Activated CD4-positive, CD25-positive, alpha-beta regulatory T cell treated with anti-CD3 and anti-CD28 coated beads, Interleukin-2, amount 50 U/mL, for 16 hours (primary cell): ENCODE measurements at places on chromosomes 5 and 9.

- no peak for DNase-seq
Measured at GRCh38 chr5:79023947-79024346, 38.8 kb upstream of the ARSB start.

DNA sequence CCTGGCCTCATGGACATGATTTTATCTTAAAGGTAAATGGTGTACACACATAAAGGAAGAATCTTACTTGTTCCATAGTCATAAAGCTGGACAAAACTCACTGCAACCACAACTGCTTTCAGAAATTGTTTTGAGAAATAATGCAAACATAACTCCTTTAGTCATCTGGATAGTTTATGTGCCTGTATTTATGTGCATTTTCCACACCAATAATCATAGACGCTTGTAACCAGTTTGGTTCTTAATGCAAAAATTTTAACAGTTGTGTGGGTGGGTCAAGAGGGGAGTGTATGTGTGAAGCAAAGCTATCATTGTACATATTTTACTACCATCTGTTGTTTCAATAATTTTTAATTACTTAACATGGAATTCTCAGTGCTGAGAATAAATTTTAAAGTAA lies 80.1 kb downstream of the EFNA5 start:
- DNase-seq, result no peak

GRCh38 chr9:100084128-100084453 lies 14.7 kb downstream of the ERP44 start:
- no peak for DNase-seq

GRCh38 chr5:18792145-18792544 lies 1157.9 kb downstream of the TAF11L14 start:
- DNase-seq, result no peak

DNA sequence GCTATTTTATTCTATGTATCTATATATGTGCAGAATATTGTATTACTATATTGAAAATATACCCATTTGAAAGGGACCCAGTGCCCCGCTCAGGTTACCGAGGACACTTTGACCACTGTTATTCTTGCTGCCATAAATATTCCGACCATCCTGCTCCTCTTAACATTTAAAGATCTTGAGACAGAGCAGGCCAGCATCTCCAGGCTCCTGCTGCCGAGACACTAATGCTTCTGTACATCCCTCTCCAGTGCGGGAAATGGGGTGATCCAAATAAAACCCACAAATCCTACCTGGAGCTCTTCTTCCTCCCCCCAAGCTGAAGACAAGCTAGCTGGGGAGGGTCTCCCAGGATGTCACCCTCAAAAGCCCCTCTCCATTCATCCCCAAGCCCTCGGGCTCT lies 3.9 kb downstream of the SH3PXD2B start:
- no peak for DNase-seq

DNA sequence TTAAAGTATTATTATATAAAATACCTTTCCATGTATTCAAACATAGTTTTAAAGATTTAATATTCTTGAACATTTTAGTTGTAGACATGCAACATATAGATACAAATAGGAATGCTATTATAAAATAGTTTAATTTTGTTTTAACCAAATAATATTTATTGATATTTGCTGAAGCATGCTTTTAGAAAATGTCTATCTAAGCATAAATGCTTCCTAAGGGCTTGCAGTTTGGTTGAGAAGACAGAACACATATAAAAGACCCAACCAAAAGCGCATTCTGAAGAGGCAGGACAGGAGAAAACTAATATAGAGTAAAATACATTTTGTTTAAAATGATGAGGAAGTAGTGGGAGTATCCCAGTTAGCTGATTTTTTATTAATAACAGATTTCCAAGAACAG lies 181.5 kb upstream of the ISL1 start:
- no peak for DNase-seq

GRCh38 chr9:70257991-70258691 lies 637 bp upstream of the SMC5 start:
- no peak for DNase-seq

GRCh38 chr5:168720575-168720974 lies 141.4 kb upstream of the PANK3 start:
- no peak for DNase-seq

DNA sequence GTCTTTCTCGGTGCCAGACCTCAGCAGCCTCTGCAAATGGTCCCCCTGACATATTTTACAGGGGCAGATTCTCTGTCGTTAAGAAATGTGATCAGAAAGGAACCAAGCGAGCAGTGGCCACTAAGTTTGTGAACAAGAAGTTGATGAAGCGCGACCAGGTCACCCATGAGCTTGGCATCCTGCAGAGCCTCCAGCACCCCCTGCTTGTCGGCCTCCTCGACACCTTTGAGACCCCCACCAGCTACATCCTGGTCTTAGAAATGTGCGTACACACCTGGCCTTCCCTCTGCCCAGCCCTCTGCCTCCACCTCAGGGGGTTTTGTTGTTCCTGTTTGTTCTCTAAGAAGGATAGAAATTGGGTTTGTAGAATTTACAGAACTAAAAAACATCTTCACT lies 77.3 kb upstream of the OTULINL start:
- no peak for DNase-seq

DNA sequence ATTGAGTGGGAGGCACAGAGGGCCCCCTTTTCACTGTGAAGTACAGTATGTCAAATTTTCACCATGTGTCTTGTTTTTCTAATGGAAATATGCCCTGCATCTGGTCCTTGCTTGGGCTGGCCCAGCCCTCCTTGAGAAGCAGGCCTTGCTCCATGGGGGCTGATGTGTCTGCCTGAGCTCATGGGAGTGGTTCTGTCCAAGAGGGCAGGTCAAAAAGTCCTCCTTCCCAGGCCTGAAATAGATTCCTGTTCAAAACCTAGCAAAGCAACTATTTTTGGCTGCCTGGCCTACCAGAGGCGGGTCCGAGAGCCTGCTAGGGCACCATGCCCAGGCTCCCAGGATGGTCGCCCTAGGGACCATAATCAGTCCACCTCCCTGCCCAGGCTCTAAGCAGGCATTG lies 40.5 kb upstream of the NEURL1B start:
- no peak for DNase-seq

DNA sequence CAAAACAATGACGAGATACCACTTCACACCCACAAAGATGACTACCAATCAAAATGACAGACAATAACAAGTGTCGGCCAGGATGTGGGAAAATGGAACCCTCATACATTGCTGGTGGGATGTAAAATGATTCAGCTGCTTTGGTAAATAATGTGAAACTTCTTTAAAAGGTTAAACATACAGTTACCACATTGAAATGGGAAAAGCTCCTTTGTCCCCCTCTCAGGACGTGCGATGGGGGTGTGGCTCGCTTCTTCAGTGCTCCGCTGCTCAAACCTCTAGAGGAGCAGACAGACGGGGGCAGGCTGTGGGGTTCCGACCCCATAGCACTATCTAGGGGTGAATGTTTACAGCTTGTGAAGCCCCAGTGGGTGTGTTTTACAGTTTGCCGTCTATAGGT lies 8.0 kb upstream of the PLPP6 start:
- no peak for DNase-seq

DNA sequence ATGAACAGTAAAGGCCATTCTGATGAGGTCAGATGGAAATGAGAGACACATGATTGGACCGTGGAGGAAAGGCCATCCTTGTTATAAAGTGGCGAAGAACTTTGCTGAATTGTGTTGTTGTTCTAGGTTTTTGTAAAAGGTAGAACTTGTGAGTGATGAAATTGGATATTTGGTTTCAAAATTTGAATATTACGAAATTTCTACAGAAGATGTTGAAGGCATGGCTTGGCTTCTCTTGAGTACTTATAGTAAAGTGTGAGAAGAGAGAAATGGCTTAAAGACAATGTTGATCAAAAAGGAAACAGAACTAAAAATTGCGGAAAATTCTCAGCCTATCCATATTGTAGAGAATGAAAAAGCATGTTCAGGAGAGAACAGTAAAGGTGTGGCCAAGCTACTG lies 166.6 kb upstream of the S1PR3 start:
- DNase-seq, result no peak

GRCh38 chr5:75992753-75993152 lies 90.4 kb upstream of the SV2C start:
- no peak for DNase-seq

GRCh38 chr9:112856200-112856599 lies 34.5 kb downstream of the SLC46A2 start:
- DNase-seq, result no peak

- DNase-seq, result no peak
Measured at GRCh38 chr5:16453609-16454008, 12.0 kb downstream of the ZNF622 start.

DNA sequence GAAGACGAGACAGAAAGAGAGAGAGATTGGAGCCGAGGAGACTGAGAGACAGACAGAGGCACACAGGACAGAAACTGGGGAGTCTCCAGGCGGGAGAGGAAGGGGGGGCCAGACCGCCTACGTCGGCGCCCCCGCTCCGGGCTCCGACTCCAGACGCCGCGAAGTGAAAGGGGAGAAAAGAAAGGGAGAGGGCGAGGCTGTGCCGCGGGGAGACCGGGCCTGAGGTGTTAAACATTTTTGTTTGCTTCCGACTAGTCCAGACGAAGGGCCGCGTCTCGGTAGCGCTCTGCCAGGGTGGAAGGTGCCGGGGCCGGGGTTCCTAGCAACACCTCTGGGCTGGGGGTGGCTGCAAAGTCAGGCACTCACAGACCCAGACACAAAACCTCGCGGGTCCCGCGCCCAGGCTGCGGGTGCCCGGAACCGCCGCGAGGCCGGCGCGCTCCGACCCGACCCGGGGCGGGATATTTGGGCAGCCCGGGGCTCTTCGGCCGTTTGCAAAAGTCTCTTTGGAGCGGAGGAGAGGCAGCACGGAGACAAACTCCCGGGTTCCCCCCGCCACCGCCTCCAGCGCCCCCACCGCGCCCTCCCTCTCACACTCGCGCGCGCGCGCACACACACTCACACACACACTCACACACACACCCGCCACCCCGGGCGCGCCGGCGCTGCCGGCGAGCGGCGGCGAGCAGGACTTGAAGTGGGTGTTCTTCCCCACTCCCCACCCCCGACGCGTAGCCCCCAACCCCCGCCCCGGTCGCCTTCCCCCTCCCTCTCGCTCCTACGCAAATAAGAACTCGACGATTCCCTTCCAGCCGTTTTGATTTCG lies 626 bp upstream of the FST start:
- no peak for DNase-seq

GRCh38 chr9:109098171-109098959 lies 21.4 kb downstream of the TMEM245 start:
- DNase-seq, result no peak

DNA sequence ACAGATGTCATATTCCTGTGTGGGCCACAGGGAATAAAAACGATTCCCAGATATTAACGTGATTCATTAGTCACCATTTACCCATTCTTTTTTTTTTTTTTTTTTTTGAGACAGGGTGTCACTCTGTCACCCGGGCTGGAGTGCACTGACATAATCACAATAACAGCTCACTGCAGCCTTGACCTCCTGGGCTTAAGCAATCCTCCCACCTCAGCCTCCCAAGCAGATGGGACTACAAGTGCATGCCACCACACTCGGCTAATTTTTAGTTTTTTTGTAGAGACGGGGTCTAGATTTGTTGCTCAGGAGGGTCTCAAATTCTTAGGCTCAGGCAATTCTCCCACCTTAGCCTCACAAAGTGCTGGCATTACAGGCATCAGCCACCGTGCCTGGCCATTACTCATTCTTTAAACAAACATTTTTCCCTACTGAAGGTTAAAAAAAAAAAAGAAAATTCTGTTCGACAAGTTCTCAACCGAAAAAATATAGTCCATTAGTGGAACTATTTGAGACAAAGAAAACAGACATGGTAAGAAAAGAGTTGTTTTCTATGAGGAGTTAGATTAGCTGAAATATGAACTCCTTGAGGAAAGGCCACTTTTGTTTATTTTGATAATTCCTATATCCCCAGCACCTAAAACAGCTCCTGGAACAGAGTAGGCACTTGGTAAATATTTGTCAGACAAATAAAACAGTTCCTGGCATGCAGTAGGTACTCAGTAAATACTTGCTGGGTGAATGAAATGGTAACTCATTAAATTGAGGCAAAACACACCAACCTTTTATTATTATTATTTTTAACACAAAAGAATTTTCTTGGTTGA lies 32.1 kb upstream of the PDCL start:
- DNase-seq, result no peak

GRCh38 chr5:55856516-55857246 lies 5.5 kb downstream of the IL31RA start:
- no peak for DNase-seq

GRCh38 chr5:52867809-52868208 lies 80.1 kb downstream of the ITGA1 start:
- DNase-seq, result no peak
